NCI-H69 (cell line): ENCODE measurements at places on chromosomes 12 and 14.

DNA sequence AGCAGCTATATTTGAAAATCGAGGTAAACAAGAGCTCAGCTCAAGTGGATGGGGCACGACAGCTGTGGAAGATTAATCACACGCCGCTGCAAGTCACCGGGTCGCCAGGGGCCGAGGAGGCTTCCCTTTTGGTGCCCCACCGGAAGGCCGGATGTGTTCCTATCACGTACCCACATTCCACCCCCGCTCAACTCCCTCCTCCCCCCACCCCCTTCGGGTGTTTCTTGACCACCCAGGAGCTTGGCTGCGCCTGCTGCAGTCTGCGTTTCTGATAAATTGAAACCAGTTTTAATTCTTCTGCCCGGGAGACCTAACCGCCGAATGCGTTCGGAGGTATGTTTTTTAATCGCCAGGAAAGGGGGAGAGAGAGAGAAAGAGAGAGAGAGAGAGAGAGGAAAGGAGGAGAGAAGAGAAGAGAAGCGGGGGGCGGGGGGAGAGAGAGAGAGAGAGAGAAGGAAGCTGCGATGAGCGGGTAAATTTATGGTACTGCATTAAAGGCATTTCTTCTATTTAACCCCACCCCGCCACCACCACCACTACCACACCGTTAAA, 1.8 kb downstream of the SLC8A3 start:
- no peak for DNase-seq

- no peak for DNase-seq
Measured at GRCh38 chr14:100083706-100084105, 18.5 kb downstream of the EVL start.

DNA sequence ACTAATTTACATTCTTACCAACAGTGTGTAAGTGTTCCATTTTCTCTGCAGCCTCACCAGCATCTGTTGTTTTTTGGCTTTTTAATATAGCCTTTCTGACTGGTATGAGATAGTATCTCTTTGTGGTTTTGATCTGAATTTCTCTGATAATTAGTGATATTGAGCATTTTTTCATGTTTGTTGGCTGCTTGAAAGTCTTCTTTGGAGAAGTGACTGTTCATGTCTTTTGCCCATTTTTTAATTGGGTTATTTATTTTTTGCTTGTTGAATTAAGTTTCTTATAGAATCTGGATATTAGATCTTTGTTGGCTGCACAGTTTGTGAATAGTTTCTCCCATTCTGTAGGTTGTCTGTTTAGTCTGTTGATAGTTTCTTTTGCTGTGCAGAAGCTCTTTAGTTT, 48.0 kb upstream of the OR6J1 start:
- DNase-seq = no peak

GRCh38 chr12:57793920-57794319, 11.3 kb downstream of the TSFM start:
- DNase-seq = no peak

DNA sequence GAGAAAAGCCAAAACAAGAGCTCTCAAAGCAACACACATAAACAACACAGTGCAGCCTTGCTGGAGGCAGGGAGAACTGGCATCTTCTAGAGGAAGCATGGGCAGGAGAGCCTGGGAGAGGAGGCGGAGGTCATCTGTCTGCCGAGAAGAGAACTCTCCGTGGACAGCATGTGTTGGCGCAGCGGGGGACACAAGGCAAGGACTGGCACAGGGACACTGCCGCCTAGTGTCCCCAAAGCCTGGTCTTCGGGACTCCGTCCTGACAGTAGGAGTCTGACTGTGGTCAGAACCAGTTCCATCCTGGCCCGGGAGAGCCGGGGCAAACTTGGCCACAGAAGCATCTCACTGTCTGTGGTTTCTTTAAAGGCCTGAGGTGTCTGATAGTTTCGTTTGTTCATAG, 47.3 kb downstream of the KCNA1 start:
- no peak for DNase-seq

GRCh38 chr12:57817261-57817989, 1.1 kb downstream of the AVIL start:
- no peak for DNase-seq

DNA sequence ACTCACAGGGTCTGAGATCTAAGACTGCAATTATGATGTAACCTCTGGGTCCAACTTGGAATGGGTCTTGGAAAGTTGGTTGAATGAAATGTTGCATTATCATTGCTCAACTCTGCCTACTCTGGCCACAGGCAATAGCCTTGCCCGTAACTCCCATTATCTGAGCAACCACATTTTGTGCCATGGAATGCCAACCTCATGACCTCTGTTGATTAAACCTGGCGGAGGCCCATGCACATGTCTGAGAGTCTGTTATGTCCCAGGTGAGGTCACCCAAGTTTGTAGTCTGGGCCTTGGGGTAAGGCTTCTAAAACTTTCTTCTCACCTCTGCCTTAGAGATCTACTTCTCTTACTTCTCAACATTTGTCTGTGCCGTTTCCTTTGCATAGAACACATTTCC, 140.9 kb downstream of the TBX5 start:
- no peak for DNase-seq

- DNase-seq = peak; percentile 79
Measured at GRCh38 chr12:104063712-104064030, 660 bp upstream of the HCFC2 start.

- peak; percentile 86 for DNase-seq
Measured at GRCh38 chr14:49893309-49894213, 679 bp downstream of the ARF6 start.

DNA sequence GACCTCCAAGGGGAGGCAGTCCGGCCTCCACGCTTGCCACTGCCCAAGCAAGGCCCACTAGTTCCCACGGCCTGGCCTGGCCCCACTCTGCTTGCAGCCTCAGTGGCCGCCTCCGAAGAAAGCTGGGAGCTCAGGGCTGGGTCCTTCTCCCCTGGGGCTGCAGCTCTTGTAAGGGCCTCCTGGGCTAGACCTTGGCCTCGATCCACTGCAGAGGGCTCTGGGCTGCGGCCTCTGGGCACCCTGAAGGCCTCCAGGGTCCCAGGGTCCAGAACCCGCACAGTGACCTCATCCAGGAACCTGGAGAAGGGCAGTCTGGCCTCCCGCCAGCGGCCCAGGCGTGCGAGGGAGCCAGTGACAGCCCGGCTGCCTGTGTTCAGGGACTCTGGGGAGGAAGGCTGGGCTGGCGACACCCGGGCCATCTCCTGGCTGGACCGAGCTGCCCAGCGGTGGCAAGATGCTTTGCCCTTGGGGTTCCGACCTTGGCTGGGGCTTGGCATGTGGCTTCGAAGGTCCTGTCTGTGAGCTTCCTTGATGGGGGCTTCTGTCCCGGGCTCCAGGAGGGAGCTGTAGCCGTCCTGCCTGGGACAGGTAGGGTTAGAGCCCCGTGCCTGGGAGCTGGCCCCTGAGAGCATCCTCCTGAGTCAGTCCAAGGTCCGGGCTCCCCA, 9.8 kb downstream of the BEGAIN start:
- DNase-seq = no peak

DNA sequence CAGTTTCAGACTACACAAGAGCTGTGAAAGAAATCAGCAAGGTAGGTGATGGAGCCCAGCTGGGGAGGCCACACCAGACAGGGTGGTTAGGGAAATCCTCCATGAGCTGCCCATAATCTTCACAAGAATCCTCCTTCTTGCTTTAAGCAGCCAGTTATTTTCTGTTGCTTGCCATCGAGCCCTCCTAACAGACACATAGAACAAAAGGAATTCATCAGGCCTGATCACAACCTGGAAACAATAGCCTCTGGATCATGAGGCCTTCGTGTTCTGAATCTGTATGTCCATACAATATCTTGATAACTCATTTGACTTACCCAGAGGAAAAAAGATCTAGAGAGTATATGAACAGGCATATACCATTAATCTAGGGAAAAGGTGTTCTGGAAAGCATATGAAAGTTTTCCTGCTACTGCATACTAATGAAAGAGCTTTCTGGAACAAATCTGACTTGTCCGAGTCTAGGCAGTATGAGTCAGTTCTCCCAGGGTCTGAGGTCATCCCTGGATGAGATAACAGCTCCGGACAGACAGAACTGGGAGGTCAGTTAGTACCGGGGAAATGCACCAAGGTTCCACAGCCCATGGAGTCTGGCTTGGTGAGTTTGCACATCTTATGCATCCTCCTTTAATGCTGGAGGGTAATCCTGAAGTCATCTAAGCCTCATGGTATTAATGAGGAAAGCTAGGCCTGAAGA, 52.8 kb upstream of the ELK3 start:
- DNase-seq = no peak

DNA sequence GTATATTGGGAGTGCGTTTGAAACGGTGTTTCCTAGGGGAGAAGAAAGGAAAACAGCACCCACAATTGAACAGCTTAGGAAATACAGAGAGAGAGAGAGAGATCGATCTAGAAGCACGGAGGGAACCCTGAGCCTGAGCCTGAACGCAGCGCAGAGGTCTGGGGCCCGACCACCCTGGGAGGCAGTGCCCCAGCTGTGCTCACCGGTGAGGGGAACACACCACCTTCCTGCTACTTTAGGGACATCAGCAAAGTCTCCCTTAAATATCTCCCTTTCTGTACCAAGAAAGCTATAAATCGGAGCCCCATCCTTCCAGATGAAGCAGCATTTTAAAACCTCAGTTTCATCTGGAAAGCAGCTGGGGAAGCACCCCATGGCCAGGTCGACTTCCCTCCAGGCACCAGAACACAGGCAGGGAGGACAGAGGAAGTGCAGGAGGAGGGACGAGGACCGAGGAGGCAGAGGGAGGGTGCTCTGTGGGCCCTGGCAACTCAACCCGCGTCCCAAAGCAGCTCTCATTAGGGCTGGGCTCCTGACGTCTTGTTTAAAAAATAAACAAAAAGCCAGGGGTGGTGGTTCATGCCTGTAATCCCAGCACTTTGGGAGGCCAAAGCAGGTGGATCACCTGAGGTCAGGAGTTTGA, 12.2 kb downstream of the RIMBP2 start:
- DNase-seq = no peak

DNA sequence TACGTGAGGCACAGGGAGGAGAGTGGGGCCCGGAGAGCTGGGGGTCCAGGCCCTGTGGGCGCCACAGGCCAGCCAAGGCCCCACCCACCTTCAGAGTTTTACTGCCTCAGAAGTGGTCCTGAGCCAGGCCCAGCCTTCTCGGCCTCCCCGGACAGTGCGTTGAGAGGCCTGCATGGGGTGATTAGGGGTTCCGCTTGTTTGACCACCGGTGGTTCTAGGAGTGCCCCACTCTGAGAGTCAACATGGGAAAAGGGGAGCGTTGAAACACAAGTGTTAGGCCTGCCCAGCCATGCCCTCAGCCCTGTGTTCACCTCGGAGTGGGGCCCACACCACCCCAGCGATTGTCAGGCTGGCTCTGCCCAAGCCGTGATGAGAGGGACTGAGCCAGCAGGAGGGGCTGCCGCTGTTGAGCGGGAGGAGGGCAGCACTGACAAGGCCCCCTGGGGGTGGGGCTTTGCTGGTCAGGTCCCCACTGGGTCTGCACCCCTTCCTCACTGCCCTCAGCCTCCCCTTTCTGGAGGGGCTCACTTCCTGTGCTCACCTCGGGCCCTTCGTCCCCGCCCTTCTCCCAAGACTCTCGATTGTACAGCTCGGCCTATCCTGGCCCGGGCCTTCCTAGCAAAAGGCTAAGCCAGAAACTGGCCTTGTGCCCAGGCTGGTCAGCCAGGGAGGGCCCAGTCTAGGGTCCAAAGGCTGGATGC, 4.8 kb downstream of the CKB start:
- DNase-seq = peak; percentile 37

DNA sequence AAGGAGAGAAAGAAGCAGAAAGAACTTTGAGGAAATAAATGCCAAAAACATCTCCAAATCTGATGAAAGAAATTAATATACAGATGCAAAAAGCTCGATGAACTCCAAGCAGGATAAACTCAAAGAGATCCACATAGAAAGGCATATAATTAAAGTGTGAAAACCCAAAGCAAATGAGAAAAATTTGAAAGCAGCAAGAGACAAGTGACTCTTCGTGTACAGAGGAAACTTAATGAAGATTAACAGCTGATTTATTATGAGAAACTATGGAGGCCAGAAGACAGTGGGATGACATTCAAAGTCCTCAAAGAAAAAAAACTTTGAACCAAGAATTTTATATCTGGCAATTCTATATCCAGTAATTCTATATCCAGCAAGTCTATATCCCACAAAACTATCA, 163.0 kb upstream of the TMCC3 start:
- peak; percentile 17 for DNase-seq

- DNase-seq = no peak
Measured at GRCh38 chr14:75732888-75733287, 71.8 kb downstream of the TTLL5 start.

DNA sequence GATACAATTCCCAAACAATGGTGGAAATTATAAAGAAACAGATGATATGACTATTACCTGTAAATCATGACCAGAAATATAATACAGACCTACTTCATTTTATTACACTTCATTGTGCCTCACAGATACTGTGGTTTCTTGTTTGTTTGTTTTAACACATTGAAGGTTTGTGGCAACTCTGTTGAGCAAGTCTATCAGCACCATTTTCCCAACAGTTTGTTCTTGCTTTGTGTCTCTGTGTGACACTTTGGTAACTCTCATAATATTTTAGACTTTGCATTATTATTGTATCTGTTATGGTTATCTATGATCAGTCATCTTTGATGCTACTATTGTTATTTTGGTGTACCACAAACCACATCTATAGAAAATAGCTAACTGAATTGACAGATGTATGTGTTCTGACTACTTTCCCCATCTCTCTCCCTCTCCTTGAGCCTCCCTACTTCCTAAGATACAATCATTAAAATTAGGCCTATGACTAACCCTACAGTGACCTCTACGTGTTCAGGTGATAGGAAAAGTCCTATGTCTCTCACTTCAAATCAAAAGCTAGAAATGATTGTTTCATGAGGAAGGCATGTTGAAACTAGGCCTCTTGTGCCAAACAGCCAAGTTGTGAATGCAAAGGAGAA, 49.1 kb downstream of the FBXO33 start:
- no peak for DNase-seq

DNA sequence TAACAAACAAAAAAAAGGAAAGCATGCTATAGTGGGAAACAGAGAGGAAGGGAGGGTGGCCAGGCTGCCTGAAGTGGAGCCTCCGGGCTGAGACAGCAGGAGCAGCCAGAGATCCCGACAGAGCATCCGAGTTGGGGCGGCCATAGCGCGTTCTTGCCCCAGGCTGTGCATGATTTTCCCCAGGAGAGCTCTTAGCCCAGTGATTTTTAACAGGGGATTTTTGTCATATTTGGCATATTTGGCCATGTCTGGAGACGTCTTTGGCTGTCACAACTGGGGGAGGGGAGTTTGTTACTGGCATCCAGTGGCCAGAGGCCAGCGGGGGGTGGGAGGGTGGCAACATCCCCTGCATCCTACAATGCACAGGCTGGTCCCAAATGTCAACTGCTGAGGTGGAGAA, 23.6 kb downstream of the BDKRB1 start:
- DNase-seq = no peak

- DNase-seq = peak; percentile 18
Measured at GRCh38 chr14:24892497-24893051, 157.4 kb downstream of the STXBP6 start.
